ENCODE measurements at places on chromosomes 12 and 14.

DNA sequence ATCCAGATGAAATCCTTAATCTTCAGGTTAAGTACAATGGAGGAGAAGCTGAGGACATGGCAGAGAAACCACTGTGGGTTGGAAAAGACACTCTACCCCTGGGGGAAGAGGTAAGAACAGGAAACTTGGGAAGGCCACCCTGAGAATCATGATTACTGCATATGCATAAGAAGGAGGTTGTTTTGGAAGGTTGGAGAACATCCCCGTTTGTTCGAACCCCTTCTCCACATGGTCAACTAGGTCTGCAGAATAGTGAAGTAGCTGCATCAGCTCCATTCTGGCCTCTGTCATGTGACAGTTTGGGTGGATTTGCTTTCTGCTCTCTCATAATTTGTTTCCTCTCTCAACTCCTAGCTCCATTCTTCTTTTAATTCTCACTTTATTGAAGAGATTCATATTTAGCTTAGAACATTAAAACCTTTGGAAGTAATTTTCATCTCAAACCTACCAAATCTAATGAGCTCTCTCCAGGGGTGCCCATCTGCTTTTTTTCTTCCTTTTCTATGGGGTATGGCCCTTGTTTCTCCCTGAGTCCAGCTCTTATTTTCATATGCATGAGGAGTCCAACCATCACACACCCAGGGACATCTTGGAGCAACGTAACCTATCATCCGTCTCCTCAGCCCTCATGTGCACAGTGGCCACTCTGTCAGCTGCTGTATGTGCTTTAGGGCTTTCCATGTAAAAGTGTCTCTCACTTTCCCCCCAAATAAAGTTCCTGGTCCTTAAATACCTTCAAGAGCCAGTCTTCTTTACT, 820.3 kb downstream of the TMEM121 start:
- no peak for DNase-seq

GRCh38 chr14:94933486-94933885, 163.6 kb upstream of the GSC start:
- no peak for DNase-seq

GRCh38 chr12:71686658-71687025, 760 bp downstream of the TMEM19 start:
- no peak for DNase-seq

DNA sequence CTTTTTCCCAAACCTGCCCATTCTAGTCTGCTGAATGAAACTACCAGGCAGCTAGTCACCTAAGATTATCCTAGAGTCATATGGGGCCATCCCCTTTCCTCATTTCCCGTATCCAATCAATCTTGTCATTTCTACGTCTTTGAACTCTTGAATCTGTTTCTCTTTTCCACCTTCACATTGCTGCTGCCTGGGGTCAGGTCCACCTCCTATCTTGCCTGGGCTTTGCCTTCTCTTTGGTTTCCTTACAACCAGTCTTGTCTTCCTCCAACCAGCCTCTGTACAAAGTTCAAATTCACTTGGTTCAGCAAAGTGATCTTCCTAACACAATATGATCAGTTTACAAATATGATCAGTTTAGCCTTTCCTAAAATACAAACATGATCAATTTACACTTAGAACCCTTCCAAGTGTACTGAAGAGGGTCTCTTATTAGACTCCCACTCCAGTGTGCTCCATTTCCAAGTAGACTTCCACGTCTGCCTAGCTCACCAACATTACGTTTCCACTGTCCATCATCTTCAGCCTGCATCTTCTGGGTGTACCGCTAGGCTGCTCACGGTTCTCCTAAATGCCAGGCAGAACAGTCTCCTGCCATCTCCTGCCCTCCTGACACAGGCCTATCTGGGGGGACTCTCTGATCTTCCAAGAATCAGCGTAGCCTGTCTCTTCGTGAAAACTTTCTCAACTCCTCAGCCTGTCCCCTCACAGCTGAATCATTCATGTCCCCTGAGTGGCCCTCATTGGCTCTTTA, 4.1 kb upstream of the ACVR1B start:
- DNase-seq, result no peak

GRCh38 chr12:3271639-3272038, 194.5 kb downstream of the TSPAN9 start:
- no peak for DNase-seq

DNA sequence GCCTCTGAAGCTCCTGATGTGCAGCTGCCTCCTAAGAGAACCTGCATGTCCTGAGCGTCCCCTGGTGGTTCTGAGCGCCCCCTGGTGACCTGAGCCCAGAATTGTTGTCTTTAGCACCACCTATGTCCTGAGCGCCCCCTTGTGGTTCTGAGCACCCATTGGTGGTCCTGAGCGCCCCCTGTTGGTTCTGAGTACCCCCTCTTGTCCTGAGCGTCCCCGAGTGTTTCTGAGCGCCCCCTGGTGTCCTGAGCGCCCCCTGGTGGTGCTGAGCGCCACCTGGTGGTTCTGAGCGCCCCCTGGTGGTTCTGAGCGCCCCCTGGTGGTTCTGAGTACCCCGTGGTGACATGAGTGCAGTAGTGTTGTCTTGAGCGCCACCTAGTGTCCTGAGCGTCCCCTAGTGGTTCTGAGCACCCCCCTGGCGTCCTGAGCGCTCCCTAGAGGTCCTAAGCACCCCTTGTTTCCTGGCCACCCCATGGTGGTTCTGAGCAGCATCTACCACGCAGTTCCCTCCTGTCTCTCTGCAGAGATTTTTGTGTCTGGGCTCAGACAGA, 782.5 kb downstream of the TMEM121 start:
- no peak for DNase-seq

DNA sequence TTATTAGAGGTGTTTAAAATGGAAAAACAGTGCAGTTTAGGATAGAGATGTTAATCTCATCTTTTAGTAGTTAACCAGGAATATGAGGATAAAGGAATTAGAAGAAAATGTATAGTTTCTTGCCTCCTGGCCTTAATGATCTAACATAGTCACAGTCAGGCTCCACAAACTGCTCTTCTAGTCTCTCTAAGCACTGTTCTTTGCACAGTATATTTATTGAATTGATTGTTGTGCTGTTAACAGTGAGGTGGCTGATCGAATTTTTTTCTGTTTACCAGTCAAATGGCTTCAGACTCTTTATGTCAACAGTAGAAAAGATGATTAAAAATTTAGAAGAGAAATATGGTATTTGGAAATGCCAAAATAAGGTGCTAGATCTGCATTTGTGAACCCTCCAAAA, 37.8 kb downstream of the ATF7IP start:
- DNase-seq, result peak; percentile 62

DNA sequence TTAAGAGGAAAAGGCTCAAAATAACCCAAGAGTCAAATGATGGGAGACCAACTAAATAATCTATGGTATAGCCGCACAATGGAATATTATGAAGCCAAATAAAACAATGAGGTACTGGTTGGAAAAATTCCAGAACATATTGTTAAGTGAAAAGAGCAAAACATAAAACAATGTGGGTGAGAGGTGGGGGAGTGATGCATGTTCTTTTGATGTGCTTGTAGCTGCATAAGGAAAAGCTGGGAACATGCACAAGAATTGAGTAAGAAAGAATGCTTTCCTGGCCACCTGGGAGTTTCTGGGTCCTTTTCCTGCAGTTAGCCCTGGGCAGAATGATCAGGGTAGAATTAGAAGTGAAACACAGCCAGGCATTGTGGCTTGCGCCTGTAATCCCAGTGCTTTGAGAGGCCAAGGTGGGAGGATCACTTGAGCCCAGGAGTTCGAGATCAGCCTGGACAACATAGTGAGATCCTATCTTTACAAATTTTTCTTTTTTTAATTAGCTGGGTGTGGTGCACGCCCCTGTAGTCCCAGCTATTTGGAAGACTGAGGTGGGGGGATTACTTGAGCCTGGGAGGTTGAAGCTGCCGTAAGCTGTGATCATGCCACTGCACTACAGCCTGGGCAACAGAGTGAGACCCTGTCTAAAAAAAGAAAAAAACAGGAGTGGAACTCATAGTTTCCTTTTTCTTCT, 7.9 kb downstream of the ABCB9 start:
- DNase-seq, result no peak

GRCh38 chr14:28102001-28102400, 664.6 kb upstream of the FOXG1 start:
- DNase-seq, result no peak

DNA sequence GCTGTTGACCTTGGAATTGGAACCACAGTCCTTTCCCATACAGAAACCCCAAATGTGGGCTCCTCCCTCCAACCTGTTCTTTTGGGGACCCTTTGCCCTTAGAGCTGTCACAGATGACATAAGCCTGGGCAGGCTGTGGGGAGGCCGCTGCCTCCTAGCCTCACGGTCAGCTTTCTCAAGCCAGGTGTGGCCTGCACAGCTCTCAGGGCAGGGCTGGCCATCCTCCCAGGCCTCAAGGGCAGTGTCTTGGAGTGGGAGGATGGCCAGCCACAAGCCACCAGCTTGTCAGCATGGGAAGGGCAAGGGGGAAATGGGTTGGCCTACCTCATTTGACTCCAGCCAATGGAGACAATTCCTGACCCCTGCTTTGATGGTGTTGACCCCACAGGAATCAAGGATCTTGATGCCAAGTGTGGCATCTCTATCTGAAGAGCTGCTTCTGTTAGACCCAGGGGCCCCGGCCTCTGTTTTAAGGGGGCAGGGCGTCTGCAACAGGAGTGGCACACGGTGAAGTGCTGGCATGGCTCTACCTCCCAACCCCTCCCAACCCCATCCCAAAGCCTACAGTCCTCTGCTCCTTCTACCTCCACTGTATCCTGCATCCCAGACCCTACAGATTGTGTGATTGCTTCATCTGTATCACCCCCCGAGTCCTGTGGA, 11.5 kb downstream of the CBLN3 start:
- DNase-seq, result no peak

DNA sequence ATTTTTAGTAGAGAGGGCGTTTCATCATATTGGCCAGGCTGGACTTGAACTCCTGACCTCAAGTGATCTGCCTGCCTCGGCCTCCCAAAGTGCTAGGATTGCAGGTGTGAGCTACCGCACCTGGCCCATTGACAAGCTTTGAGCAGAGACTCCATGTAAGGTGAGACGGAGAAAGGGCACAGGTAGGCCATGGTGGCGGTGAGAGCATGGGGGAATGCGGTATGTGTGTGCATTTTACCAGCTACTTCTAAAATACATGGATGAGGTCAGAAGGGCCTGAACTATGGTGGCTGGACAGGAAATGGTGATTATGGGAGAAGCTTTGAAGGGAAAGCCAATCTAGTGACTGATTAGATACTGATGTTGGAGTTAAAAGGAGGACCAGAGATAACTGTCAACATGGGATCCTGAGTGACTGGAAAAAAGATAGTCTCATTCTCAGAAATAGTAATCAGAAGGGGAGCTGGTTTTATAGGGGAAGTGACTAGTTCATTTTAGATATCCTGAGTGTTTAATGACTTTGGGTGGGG, 21.9 kb upstream of the PTPRB start:
- DNase-seq, result no peak

DNA sequence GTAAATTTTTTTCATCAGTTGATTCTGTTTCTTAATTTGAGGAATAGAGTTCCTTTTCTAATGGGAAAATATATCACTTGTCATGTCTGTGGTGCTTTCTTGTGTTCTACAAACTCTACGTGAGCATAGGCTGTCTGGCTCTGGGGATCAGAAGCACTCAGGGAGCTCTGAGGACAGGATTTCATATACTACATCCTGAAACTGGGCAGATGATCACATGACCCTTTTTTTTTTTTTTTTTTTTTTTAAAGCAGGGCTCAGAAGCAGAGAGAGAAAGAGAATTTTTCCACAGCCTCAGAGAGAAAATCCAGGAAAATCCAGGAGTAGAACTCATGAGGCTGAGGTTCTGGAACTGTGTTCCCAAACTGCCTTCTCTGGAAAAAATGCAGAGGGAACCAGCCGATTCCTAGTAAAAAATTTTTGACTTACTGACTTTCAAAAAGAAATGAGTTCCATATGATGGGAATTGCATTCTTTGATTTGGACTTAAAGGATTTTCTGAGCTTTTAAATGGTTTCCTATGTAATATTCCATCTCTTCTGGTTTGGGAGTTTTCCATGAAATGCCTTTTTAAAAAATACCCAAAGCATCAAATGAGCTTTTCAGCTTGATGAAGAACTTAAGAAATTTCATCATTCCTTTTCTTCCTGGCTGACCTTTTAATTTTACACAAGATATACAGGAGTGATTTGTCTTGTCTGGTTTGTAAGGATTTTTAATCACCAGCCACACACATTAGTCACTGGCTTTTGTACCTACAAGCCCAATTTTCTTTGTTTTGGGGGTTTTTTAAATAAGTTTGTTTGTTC, 183.1 kb upstream of the HIF1A start:
- DNase-seq, result no peak

GRCh38 chr12:91922674-91923073, 223.0 kb downstream of the BTG1 start:
- DNase-seq, result no peak

- DNase-seq, result no peak
These were observed 55.6 kb upstream of the CDKL1 start for GRCh38 chr14:50452296-50452695.

DNA sequence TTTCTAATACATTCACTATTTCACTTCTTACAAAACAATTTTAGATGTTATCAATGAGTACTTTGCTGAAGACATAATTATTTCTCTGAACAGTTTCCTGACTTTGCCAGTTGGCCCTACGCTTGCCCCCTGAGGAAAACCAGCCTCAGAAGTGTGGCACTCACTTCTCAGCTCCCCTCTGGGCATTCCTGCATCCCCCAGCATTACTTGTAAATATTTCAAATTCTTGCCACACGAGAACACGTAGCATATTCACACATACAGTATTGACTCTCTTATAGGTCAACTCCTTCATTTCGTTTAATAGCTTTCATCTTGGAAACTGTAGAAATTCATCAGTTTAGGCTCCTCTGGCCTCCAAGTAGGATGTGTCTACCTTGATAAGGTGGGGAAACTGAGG, 65.2 kb downstream of the OTX2 start:
- no peak for DNase-seq

DNA sequence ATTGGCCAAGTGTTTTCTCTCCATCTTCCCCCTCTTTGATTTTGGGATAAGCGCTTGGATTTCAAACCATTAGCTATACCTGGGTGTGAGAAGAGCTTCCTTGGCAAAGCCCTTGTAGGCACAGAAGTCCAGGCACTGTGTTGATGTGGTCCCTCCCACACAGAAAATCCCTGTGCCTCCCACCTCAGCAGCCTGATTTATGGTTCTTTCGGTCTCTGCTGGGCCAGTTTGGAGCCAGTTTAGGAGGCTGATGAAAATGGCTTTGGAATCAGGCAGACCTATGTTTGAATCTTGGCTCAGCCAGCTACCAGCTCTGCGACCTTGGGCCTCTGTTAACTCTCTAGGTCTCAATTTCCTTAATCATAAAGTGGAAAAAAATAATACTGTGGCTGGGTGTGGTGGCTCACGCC, 9.6 kb upstream of the IFT81 start:
- DNase-seq, result no peak

- no peak for DNase-seq
These were observed 430.9 kb downstream of the ATP23 start for GRCh38 chr12:58372298-58372697.

All from NCI-H187 (cell line).